ENCODE measurements at places on chromosomes 7 and 10. TPM values are rescaled to one million over a fixed set of nuclear protein-coding genes. Genes with fewer than 3 reads are reported as not detected.

ATOH7 gene
- total RNA-seq = 0.23 TPM

SYNPO2L gene
- total RNA-seq = 0.13 TPM

PPP1R17 gene
- total RNA-seq = not detected

IDI2 gene
- total RNA-seq = not detected

DNA sequence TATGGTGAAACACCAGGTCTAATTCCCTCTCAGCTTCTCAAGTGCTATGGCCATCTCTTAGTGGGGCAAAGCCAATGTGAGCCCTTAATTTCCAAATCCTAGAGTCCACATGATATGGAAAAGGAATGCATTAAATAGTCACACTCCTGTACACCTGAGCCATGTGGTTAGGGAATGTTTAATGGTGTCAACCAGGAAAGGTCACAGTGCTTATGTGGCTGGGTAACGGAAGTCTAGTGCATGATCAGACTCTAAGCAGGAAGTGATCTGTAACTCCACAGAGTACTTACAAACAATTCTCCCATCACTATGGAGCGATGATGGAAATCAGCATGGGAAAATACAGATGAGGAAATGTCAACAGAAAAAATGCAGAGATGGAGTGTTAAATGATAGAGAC lies 148.8 kb downstream of the MAGI2 start:
- DNase-seq = no peak

GRCh38 chr7:16975712-16976111 lies 93.9 kb upstream of the AGR3 start:
- DNase-seq = no peak

DNA sequence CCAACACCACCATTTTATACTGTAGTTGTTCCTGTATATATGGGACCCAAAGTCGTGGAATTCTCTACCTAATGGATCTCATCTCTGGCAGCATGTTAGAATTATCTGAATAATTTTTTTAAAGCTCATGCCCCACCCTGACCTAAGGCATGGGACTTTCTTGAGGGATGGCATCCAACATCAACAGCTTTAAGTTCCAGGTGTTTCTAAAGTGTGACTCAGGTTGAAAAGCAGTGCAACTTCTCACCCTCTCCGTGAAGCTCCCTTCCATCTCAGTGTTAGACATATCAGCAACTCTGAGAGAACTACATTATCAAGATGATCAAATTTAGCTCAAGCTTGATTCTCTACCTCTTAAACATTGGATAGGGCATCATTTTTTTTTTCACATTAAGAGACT lies 18.1 kb upstream of the RAB18 start:
- no peak for DNase-seq

GRCh38 chr7:129865093-129865924 lies 87.5 kb downstream of the UBE2H start:
- DNase-seq = no peak

Measured in aorta (tissue), 5 donors.